ENCODE measurements at places on chromosomes 6 and 20.

DNA sequence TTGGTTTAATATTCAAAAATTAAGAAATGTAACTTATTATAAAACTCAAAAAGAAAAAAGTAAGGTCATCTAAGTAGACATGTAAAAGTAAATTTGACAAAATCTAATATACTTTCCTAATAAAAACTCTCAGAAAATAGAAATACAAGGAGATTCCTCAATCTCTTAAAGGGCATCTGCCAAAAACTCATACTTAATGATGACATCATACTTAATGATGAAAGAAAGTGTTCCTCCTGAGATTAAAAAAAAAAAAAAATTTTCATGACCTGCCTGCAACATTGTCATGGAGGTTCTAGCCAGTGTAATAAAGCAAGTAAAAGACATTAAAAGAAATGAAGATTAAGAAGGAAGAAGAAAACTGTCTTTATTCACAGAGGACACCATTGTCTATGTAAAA is 325.7 kb upstream of the BTBD3 start:
- DNase-seq = no peak

GRCh38 chr6:64257586-64257985 is 622.0 kb downstream of the PHF3 start:
- DNase-seq = no peak

GRCh38 chr20:59131551-59132285 is 31.9 kb upstream of the ZNF831 start:
- DNase-seq = no peak

GRCh38 chr6:154893917-154894316 is 101.2 kb upstream of the TIAM2 start:
- DNase-seq = no peak

DNA sequence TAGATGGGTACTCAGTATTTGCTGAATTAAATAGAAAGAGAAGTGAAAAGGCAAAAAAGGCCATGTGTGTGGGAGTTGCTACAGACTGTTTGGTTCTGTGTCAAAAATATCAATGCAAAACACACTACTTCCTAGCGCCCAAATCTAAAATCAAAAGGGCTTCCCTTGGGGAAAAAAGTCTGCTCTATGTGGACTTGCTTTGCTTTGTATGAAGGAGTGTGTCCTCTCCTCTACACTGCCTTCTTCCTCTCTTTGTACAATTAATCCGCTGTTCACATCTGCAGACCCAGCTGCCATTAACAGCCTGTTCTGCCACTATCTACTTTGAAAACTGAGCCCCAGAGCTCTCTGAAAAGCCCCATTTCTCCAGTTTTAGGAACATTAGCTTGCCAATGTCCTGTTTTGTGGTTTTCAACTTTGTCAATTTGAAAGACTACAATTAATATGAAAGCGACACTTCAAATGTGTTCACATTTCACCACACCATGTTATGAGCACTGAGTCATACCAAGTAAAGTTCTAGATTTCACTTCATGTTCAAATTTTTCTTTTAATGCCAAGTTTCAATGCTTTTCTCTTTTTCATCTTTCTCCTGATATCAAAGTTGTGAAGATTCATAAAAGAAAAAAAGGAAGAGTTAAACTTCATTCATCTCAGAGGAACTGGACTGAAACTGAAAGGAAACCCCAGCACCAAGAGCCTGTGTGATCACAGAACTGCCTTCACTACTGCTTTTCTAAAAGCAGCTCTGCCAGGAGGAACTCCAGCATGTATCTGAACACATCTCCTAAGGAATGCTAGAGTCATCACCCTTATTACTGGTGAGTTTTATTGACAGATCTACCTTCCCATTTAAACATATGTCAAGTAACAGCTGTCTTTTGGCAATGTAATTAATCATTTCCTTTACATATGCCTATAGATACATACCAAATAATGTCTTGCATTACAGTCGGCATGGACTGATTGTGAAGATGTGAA is 102.6 kb downstream of the KIF13A start:
- DNase-seq = no peak

- DNase-seq = peak; percentile 82
Observed at GRCh38 chr6:18990059-18990978, 603.2 kb downstream of the RNF144B start.

- DNase-seq = no peak
Observed at GRCh38 chr20:51562027-51562331, 19.5 kb upstream of the NFATC2 start.

GRCh38 chr6:56328728-56329090 is 81.3 kb upstream of the COL21A1 start:
- DNase-seq = no peak

DNA sequence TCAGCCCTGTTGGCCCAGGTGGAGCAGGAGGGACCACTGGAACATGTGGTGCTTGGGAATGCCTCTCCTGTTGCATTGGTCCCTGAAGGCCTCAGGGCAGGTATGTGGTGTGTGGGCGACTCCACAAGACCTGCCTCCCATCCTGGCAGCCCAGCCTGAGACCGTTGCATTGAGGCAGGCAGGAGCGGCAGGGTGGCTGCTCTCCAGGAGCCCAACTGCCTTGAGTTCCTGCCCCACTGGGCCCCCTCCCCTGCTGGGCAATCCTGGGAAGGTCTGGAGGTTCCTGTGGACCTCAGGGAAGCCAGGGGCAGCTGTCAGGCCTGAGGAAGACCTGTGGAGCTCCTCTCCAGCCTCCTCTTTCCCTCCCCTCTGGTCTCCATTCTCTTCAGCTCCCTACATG is 19.8 kb downstream of the MAVS start:
- DNase-seq = no peak

DNA sequence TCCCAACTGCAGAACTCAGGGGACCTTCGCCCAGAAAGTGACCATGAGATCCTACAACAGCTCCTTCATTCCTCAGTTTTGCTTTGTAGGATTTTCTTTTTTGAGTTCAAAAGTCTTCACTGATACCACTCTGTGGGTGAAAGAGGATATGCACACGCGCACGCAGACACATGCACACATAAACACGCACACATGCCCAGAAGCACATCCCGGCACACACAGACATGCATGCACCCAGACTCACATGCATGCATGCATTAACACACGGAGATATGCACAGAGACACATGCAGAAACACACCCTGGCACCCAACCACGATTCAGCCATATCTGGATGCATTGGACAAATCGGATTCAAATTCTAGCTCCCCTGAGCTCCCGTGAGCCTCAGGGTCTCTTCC is 36.4 kb downstream of the ANKRD60 start:
- DNase-seq = no peak

GRCh38 chr6:91352878-91353277 is 766.0 kb upstream of the MAP3K7 start:
- DNase-seq = no peak

- DNase-seq = no peak
Observed at GRCh38 chr6:53530346-53530745, 14.6 kb downstream of the GCLC start.

- DNase-seq = no peak
Observed at GRCh38 chr20:42749556-42749955, 440.1 kb downstream of the PTPRT start.

DNA sequence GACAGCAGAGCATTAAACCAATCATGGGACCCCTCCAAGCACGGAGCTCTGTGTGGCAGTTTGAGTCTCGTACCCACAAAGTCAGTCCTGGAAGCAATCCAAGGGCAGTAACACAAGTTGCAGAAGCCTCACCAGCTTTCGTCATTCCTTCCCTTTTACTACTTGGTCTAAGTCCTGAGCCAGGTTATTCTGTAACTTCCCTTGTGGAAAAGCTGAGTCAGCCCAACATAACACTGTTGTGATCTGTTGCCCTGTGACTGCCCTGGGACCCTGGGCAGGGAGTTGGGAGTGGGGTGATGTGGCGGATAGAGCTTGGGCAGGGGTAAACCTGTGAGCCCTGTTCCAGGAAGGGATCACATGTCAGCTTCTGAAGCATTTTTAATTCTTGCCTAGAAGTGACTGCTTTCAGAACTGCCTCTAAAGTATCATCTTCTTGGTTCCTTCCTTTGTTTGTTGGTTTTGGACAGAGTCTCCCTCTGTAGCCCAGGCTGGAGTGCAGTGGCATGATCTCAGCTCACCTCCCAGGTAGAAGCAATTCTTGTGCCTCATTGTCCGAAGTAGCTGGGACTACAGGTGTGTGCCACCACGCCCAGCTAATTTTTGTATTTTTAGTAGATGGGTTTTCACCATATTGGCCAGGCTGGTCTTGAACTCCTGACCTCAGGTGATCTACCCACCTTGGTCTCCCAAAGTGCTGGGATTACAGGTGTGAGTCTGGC is 183.7 kb upstream of the JAG1 start:
- no peak for DNase-seq

GRCh38 chr6:111231090-111231459 is 143.8 kb downstream of the SLC16A10 start:
- DNase-seq = no peak

GRCh38 chr6:44921798-44922197 is 406.3 kb upstream of the RUNX2 start:
- DNase-seq = no peak

DNA sequence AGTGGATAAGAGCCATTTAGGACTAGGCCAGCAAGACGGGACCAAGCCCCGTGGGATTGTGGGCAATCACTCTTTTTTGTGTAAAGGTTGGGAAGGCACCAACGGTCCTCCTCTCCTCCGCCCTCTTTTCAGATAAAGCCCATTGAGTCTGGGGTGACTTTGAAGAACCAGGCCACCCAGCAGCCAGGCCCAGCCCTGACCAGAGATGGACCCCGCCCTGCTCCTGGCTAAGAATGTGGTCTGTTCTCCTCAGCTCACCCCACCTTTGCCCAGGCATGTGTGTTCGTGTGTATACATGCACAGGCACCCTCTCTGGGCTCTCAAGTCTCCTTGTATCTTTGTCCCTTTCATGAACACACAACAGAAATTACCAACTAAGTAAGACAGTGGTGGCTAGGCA is 9.1 kb downstream of the SDC4 start:
- no peak for DNase-seq

DNA sequence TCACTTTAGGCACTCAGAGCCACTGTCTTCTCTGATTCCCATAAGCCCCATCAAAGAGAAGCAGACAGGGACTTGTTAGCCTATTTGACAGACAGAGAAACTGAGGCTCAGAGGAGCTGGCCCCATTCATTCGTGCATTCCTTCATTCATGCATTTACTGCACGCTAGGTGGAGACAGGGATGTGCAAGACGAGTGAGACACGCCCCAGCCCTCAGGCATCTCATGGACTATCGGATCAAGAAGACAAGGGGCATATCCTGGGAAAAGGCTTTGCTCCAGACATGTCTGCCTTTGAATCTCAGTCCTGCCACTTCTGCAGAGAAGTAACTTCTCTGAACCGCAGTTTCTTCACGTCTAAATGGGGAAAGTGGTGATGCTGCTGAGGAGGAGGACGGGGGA is 54.1 kb downstream of the BPIFB1 start:
- DNase-seq = no peak

DNA sequence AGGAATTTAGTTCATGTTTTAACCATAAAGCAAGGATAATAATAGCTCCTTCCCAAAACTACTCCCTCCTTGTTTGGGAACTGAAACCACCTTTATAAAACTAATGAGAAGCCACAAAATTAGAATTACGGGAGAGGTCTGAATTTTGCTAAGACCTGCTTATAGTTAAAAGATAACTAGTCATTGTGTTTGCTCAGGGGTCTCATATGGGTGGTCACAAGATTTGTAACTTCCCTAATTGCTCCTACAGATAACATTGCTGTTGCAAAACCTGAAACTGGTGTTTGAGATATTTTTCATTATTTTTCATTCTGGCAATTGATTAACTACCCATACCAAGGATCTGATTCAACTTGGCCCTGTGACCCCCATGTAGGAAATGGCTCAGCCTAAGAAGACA is 154.5 kb upstream of the PLCB4 start:
- no peak for DNase-seq

GRCh38 chr20:41191562-41192500 is 54.5 kb downstream of the PLCG1 start:
- no peak for DNase-seq

DNA sequence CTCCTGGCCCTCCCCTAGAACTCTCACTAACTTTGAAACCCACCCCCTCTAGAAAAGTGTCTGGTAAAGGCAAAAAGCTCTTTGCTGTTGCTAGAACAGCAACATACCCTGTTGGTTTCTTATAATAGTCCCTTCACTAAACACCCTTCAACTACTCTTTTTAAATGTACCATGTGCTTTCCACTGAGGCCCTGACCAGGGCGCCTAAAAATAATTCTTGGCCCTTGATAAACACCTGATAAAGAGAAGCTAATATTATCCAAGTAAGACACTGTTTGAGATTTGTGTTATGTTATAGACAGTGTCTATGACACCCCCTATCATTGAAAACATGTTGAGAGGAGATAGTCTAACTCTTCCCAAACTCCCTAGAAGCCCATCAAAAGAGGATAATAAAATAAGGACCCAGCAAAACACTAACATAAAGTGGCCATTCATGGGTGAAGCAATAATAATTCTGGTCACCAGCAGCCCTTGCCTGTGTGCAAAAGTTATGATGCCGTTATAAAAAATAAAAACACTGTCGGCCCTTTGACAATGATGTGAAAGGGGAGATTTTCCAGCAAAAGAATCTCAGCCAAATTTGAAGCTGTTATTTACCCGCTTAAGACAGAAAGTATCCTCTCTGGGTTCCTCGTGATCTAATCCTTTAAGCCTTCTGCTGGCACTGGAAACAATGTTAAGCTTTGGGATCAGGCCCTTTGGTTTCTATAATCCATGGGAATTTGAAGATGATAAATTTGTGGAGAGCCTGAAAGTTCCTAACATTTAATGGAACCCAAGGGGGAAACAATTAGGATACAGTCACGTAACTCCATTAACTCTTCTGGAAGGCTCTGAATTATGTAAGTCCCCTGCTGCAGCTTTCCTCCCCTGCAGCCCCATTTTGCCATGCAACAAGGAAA is 122.6 kb upstream of the PLCB4 start:
- no peak for DNase-seq
